ENCODE measurements at places on chromosomes 2 and 18. TPM values are rescaled to one million over a fixed set of nuclear protein-coding genes. Genes with fewer than 3 reads are reported as not detected.

- no peak for DNase-seq
- no peak overlapping the region for H3K4me3 ChIP-seq
- H3K27ac ChIP-seq = no peak overlapping the region
- H3K36me3 ChIP-seq = no peaks in the 10 kb centered on the region
- H3K4me1 ChIP-seq = no peaks in the 10 kb centered on the region
- no peaks in the 10 kb centered on the region for H3K27me3 ChIP-seq
Measured at GRCh38 chr18:28048612-28049011, 128.3 kb downstream of the CDH2 start.

Gene G6PC2
- total RNA-seq = 0.79 TPM

DNA sequence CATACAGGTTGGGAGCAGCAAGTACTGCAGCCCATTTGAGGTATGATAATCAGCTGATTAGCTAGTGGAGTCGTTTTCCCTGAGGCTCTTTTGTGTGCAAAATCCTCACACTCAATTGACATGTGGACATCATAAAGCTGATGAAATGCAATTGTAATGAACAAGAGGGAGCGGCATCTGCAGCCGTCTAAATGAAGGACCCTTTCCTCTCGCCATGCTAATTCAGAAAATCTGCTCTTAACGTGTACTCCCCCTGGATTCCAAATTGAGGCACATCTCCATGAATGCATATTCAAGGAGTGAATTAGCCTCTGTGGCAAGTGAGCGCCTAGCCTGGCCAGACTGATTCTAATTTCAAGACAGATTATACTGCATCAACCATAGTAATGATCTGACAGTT lies 260.9 kb upstream of the ATP5MC3 start:
- H3K4me3 ChIP-seq = no peak overlapping the region
- H3K27me3 ChIP-seq = no peaks in the 10 kb centered on the region
- no peaks in the 10 kb centered on the region for H3K4me1 ChIP-seq
- no peak for DNase-seq
- H3K36me3 ChIP-seq = no peaks in the 10 kb centered on the region
- H3K27ac ChIP-seq = no peak overlapping the region

- no peaks in the 10 kb centered on the region for H3K36me3 ChIP-seq
- no peaks in the 10 kb centered on the region for H3K27me3 ChIP-seq
- no peak overlapping the region for H3K4me3 ChIP-seq
- no peaks in the 10 kb centered on the region for H3K4me1 ChIP-seq
Measured at GRCh38 chr2:86065512-86065911, 40.2 kb downstream of the POLR1A start.

- H3K36me3 ChIP-seq = no peaks in the 10 kb centered on the region
- DNase-seq = no peak
- H3K27me3 ChIP-seq = no peaks in the 10 kb centered on the region
- H3K4me3 ChIP-seq = no peak overlapping the region
- H3K27ac ChIP-seq = no peak overlapping the region
Measured at GRCh38 chr2:135557530-135557929, 26.2 kb downstream of the R3HDM1 start.

Gene CIB4
- total RNA-seq = not detected

DNA sequence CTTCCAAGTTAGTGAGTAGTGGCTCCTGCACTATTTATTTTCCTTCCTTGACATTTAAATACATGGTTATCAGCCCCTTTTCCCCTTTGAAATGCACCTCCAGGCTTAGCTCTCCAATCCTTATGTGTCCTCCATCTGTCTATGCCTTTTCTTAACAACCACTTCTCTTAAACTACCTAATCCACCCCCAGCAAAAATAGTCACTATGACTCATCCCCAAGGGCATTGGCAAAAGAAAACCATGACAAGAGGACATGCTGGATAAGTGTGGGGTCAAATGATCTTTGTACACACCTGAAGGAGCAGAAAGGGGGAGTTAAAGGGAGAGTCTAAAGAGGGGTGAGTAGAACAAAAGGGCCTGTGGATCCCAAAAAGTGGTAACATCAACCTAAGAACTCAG lies 127.2 kb downstream of the ANKRD44 start:
- no peaks in the 10 kb centered on the region for H3K4me1 ChIP-seq
- DNase-seq = no peak
- no peak overlapping the region for H3K4me3 ChIP-seq

- H3K36me3 ChIP-seq = no peaks in the 10 kb centered on the region
- H3K4me3 ChIP-seq = no peak overlapping the region
- no peaks in the 10 kb centered on the region for H3K27me3 ChIP-seq
Measured at GRCh38 chr2:76958749-76959148, 563.4 kb downstream of the LRRTM4 start.

DNA sequence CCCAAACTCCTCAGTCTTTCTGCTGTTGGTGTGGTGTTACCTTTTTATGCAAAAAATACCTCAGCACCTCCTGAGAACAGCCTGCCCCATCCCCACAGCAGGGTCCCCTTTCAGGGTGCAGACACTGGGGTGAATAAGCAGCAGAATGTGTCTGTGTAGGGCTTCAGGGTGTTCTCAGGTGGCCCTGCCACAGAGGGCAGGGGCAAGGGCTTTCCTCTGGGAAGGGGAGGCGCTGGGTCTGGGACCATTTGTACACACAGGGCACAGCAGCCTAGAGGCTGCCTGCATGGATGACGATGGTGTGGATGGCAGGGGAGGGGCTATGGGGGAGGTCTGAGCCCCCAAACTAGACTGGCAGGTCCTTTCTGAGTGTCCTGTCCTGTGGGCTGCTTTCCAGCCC lies 2.6 kb downstream of the HAAO start:
- H3K27ac ChIP-seq = no peak overlapping the region
- H3K27me3 ChIP-seq = no peaks in the 10 kb centered on the region
- no peaks in the 10 kb centered on the region for H3K36me3 ChIP-seq
- peaks cover 6% of the 10 kb centered on the region for H3K4me1 ChIP-seq
- H3K4me3 ChIP-seq = no peak overlapping the region
